ENCODE measurements at places on chromosomes 1 and 21.

- no peak for DNase-seq
These were observed 6.3 kb upstream of the ERVH48-1 start for GRCh38 chr21:42931560-42932235.

- DNase-seq, result no peak
These were observed 400.5 kb downstream of the GPATCH2 start for GRCh38 chr1:217230412-217230811.

DNA sequence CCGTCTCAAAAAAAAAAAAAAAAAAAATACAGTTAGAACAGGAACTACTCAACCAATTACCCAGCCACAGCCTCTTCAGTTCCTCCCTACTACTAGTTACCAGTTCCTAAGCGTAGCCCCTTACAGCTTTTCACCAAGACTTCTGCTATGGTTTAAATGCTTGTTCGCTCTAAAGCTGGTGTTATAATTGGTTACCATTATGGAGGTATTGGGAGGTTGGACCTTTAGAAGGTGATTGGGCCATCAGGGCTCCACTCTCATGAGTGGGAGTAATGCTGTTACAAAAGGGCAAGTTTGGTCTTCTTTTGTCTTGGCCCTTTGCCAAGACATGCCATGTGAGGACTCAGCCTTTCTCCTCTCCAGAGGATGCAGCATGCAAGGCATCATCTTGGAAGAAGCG is 3.0 kb upstream of the SMPDL3B start:
- DNase-seq, result no peak

DNA sequence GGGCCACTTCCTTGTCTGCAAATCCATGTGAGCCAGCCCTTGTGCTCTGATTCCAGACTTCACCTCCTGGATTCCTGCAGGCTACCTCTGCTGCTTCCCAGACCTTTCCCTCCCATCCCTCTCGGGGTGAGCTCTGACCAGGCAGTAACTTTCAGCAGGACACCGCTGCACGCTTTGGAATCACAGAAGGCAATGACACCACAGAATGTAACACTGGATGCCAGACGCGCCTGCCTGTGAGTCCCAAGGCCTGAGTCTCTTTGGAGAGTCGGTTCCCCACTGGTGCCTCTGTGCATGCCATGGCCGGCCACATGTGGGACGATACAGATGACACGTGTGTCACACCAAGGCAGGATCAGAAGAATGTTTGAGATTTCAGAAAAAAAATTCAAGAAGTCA is 89.7 kb upstream of the ERRFI1 start:
- DNase-seq, result no peak

DNA sequence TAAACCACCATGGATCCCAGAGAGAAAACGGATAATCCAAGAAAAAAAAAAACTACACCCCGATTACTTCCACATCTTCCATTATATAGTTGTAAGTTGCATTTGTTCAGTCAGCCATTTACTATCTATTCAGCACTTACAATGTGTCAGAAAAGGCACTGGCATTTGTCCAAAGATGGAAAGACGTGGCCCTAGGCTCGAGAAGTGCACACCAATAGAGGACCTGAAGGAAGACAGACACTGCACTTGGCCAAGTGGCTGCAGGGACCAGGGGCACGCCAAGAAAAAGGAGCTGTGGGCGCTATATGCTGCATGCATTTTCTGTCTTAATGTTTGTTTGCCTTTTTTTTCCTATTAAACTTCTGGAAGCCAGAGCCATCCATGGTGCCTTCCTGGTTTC is 45.2 kb upstream of the LYST start:
- DNase-seq, result no peak

- DNase-seq, result no peak
These were observed 31.8 kb downstream of the ADGRL2 start for GRCh38 chr1:81832573-81832972.

DNA sequence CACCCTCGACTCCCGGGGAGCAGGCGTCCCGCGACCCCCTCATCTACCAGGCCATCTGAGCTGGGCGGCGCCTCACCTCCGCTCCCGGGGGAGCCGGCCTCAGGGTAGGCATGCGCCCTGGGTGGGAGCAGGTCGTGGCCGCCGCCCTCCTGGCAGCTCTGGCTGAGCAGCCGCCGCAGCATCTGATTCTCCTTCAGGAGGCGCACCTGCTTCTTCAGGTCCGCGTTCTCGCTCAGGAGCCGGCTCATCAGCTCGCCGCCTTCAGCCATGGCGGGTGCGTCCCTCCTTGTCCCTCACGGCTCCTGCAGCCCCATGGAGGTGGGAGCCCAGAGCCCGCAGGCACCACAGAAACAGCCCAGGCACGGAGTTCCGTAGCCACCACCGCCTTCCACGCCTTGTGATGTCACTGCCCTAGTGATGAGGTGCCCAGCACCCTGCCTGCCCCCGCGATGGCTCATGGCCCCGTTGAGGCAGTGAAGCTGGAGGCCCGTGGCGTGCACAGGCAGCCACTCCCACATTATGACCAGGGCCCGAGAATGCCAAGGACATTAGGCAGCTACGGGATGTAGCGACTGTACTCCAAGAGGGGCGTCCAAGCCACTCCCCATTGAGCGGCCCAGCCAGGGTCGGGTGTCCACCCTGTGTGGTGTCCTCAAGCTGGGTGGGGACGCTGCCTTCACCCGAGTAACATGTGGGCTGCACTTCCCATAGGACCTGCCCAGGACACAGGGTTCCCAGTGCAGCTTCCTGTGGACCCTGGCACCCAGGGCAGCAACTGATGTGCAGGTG is 1.5 kb downstream of the SPATC1L start:
- no peak for DNase-seq

DNA sequence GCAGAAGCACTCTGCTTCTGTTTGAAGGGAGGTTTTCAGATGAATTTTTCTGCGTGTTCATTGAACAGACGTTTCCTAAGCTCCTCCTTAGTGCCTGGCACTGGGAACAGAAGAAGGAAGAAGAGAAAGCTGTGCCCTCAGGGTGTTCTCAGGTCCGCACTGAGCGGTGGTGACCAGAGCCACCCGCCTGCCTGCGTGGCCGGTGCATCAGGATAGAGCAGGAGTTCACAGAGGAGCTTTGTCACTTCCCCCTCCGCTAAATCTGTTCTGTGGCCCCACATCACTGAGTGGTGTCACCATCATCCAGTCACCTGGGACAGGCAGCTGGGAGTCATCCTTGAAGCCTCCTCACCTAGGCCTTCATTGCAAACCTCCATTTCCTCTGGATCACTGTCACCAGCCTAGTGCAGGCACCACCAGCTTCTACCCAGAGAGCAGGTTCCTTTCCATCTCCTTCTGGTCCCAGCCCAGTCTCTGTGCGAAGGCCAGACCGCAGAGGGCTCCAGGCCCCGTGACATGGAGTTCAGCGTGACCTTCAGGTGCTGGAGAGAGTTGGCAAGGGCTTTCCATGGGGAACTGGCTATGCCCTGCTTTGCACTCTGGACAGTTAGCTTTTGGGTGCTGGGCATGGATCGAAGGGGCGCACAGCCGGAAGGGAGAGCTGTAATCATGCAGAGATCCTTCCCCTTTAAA is 21.7 kb downstream of the PARK7 start:
- DNase-seq, result no peak

DNA sequence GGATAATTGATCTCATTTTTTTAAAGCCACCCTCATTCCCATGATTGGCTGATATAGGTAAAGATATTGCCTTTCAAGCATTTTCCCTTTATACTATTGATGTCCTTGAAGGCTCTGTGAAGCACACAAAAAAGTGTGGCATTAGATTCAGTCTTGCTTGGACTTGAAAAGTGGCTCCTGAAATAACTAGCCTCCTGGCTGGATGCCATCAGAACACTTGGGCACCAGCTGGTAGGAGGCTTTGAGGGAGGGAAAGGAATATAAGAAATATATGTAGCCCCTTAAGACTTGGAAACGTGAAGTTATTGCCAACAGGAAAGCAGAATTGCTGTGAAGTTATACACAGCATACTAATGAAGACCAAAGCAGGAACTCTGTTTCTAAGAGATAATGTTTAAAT is 14.1 kb downstream of the MTR start:
- no peak for DNase-seq

DNA sequence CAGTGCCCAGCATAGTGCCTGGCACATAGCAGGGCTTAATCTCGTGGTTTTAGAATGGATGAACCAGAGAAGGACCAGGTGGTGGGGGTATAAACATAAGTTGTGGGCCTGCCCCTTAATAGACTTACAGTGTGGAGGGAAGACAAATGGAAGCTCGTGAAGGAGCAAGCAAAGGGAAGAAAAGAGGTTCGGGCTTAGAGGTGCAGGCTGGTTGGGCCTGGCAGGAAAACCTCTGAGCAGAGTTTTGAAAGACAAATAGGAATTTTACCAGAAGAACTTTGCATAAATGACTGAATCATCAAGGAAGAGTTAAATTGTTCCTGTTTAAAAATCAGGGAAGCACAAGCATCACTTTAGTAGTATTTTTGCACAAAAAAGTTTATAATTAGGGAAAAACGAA is 4.5 kb downstream of the RHOU start:
- DNase-seq, result no peak

DNA sequence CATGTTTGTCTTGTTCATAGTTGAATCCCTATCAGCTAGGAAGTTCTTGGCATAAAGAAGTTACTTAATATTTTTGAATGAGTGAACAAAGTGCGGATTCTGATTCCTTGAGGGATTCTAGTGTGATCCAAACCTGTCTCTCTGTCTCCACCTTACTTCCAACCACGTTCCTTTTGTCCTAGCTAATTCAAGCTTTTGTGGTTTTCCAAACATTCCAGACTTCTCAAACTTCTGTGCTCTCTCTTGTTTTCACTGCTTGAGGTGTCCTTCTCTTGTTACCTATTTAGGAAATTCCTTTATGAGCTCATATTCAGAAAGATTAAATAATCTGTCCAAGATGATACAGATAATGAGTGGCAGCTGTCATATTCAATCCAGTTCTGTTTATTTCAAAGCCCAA is 353.2 kb downstream of the PTBP2 start:
- no peak for DNase-seq

GRCh38 chr21:34553151-34553952 is 41.3 kb upstream of the KCNE1 start:
- no peak for DNase-seq

Measured in stimulated activated CD4-positive, alpha-beta T cell treated with anti-CD3 and anti-CD28 coated beads, Interleukin-2, amount 100 ng/mL, for 24 hours (primary cell).